Fibroblast of skin of left quadriceps (primary cell): ENCODE measurements at places on chromosomes 2 and 18.
A peak's percentile ranks its signal among the peaks of the same experiment; 100 is the strongest.

DNA sequence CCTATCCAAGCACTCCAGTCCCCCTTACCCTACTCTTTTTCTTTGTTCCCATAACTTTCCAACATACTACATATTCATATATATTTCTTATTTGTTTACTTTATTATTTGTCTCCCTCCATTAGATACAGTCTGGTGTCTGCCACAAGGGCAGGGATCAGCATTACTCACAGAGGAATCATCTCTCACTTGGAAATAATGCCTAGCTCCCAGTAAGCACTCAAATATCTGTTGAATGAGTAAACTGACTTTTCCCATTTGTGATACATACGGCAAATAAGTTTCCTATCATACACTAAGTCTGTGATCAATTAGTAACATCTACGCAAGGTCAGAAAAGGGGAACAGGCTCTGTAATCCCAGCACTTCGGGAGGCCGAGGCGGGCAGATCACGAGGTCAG, 18.7 kb downstream of the C1D start:
- DNase-seq = peak; percentile 51

GRCh38 chr2:46643493-46643892, 164.1 kb downstream of the TMEM247 start:
- DNase-seq = no peak

DNA sequence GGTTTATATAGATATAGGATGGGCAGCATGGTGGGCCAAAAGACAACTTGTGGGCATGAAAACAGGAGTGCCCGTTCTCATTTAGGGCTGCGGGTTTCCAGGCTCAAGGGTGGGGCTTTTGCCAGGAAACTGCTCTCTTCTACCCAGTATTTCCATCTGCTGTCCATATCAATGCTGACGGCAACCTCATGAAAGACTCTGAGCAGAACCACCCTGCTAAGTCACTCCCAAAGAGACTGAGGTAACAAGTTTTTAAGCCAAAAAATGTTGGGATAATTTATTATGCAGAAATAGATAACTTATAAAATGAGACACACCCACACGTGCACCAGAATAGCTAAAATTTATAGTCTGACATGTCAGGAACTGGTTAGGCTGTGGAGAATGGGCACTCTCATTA, 36.1 kb upstream of the MPPE1 start:
- no peak for DNase-seq

DNA sequence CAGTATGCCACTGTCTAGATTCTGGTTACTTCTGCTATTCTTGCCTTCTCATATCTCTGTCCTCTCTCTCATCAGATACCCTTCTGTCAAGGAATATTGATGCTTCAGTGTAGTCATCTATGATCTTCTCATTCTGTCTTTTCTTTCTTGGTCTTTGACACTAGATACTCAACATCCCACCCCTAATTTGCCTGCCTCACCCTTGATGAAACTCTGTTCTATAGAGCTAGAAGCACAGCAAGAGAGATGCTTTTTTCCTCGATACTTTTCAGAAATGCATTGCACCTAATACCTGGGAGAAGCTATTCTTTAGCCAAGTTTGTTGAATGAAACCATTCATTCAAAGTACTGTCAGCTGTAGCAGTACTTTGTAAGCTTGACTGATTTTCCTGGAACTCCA, 9.5 kb downstream of the SEPTIN2 start:
- no peak for DNase-seq

DNA sequence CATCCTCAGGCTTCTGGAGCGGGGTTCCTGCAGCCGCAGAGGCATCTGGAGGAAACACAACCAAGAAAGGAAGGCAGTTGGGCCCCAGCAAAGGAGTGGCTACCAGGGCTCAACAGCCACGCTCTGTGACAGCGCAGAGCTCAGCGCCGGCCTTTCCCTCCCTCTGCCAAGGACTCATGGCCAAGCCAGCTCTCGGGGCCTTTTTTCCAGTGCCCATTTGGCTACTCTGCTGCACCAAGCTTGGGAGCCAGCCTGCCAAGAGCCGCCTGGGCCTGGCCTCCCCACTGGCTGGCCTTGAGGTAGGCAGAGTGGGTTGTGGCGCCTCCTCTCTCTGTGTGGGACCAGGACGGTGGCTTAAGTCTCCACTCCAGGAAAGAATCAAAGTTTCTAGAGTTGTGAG, 7.2 kb upstream of the CCDC74A start:
- no peak for DNase-seq

GRCh38 chr2:38731090-38731489, 20.1 kb downstream of the SRSF7 start:
- no peak for DNase-seq

DNA sequence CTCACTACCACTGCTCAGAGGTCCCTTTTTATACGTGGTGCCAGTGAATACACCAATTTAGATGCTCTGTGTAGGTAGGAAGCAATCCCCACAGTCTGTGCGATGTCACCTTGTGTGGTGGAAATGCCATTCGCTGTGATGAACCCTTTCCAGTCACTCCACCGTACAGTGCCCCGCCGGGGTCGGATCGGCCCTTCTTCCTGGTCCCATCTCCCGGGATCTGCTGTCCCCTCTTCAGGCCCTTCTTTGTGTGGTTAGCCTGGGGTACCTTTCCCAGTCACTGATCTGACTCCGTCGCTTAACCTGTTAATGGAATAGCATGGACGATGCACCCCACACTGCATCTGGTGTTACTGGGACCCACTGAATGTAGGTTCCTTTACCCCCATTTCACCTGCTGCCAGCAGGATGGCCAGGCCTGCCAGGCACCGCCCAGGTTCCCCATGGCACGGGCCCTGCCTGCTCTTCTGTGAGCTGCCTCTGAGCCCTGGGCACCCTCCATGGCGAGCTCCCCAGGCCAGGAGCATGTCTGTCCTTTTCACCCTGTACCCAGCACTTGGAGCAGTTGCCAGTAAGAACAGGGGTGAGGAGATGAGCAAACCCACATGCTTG, 18.0 kb downstream of the TWIST2 start:
- DNase-seq = no peak

DNA sequence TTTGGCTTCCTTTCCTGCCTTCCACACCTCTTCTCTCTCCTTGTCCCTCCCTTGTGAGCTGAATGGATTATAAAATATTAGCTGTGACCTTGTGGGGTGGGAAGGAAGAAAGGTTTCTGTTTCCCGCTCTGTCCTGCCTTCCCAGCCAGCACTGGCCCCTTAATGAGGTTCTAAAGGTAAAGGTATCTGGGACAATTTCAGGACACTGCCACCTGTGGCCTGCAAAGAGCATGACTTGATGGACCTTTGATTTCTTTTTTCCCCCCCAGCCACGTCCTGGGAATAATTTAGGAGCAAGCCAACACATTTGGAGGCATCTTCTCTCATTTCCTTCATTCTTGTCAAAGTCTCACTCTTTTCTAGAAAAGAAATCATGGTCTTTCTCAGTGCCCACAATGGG, 246.7 kb upstream of the EPAS1 start:
- DNase-seq = no peak

- no peak for DNase-seq
Observed at GRCh38 chr2:45287045-45287444, 277.8 kb upstream of the SIX2 start.
